GM04504 (cell line): ENCODE measurements at places on chromosomes 7 and 10.
A peak's percentile ranks its signal among the peaks of the same experiment; 100 is the strongest.

DNA sequence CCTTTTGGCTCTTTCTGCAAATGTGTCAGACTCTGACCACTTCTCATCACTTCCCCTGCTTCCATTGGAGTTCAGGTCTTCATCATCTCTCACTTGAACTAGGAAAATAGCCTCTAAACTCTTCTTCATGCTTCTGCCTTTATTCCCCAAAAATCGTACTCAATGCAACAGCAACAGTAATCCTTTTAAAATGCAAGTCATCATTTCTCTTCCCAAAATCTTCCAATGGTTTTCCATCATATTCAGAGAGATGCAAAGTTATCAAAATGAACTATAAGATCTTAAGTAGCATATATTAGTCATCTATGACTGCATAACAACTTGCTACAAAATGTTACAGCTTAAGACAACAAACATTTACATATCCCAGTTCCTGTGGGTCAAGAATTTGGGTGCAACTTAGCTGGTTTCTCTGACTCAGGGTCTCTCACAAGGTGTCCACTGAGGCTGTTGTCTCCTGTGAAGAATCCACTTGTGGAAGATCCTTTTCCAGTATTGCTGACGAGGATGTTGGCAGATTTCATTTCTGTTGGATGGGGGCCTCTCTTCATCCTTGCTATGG, 31.0 kb upstream of the ETV1 start:
- no peak for DNase-seq

- no peak for DNase-seq
Measured at GRCh38 chr7:93558705-93559614, 15.6 kb downstream of the CALCR start.

DNA sequence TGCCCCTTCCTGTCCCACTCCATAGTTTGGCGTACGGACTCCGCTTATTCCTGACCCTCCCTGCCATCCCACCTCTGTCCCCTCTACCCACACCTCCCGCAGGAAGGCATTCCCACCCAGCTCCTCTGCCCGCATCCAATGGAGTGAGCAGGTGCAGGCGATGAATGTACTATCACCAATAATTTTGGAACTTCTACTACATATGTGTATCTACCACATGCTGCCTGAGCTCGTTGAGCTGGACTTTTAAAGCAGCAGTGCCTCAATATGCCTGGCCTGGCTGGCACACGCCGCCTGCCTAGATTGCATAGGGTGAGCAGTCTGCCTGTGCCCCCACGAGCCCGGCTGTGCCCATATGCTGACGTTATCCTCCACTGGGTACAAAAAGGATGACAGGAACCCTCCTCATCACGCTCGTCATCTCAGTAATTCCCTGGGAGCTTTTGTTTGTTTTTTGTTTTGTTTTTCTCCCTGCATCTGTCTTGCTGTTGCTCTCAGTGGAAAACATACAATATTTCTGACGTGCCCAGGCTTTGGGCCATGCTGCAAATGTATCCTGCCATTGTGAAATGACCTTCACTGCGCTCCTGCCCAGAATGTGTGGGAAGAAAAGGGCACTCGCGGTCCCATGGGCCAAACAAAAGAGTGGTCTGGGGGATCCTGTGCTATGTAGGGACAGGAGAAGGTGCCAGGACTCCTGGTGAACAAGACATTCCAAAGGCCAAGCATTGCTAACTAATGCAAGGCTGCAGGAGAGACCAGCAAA, 302.8 kb downstream of the PTPRN2 start:
- DNase-seq, result no peak

DNA sequence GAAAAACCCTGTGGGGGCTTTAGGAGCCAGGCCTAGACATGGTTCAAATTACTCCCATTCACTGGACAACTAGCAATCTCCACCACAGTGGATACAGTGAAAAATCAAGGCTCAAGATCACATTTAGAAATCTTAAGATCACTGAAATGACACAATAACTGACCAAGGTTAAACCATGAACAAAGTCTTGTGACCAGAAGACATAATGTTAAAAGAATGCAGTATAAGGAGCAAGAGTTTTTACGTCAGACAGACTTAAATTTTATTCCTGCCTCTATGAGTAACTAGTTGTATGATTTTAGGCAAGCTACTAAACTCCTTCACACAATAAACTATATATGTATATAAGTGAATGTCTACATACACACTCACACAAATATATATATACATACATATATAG, 68.5 kb downstream of the MICU1 start:
- peak; percentile 12 for DNase-seq

DNA sequence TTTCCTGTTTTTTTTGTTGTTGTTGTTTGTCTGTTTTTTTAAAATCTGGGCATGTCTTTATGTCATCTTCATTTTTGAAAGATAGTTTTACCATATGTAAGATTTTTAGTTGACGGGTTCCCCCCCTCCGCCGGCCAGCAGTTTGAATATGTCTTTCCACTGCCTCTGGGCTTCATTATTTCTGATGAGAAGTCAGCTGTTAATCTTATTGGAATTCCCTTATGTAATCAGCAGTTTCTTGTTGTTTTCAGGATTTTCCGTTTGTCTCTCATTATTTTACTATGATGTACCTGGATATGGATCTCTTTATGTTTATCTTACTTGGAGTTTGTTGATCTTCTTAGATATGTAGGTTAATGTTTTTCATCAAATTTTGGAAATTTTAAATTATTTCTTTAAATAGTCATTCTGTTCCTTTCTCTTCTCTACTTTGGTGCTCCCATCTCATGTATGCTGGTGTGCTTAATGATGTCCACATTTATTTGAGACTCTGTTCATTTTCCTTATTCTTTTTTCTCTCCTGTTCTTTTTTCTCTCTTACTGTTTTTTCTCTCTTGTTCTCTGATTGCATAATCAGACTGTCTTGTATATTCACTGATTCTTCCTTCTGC, 9.7 kb downstream of the EXOC6 start:
- DNase-seq, result no peak

- no peak for DNase-seq
Measured at GRCh38 chr7:24914465-24914859, 65.5 kb downstream of the OSBPL3 start.

DNA sequence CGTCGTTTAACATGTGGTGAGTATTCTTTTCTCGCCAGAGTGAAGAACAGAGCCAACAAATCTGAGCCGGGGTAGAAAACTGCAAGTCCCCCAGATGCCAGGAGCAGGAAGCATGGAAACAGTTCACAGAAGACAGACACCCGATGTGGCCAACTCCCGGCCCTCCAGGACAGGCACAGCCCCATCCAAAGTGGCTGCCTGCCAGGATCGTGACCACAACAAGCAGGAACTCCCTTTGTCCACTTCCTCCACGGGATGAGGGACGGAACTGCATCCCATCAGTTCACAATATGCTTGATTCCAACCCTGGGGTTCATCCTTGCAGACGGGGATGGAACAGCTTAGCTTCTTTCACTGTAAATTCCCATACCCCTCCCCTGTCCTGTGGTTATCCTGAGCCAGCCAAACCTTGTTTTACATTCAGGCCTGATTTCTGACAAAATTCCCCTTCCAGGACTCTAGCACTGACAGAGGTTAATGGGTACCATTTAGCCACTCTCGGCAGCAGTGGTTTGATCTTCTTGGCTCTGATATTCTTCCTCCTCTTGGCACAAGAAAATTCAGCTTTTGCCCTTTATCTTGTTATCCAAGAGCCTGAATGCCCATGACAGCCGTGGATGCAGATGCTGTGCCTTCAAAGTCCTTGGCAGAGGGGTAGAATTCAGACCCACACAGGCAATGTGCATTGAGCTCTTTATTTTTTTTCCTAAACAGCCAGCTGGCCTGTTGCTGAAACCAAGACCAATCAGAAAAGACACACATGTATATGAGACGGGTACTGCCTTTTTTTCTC, 105.5 kb upstream of the FAM204A start:
- DNase-seq, result peak; percentile 40

DNA sequence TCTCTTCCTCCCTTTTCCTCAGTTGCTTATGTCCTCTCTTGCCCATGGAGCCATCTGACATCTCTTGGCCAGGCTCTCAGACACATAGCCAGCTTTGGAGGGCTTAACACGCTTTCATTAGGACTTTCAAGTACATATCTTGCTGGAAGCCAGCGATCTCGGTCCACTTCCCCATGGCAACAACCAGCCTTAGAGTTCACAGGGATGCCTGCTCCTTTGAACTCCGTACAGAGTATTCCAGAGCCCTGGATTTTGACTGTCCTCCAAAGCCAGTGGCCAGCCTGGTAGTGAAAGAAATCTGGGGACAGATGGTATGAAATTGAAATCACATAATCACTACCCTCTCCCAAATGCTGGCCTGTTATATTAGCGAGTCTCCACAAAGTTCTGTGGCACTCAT, 370.5 kb upstream of the NPVF start:
- DNase-seq, result no peak

DNA sequence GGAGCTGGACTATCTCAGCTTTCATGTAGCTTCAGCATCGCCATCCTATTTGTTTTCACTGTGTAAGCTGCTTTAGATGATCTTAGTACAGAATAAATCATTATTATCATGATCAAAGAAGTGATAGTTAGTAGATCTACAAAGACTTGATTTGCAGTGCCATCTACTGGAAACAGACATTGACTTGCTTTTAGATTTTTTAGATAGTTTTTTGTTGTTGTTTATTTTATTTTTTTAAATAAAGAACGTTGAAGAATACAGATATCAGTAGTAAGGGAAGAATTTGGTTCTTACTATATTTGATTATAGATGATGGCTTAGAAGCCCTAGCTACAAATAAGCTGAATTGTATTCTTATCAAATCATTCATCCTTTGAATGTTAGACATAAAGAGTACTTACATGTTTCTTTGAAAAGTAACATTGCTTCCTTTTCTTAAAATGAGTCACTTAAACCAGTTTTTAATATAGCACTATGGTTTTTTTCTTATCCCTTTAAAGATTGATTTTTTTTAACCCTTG, 6.3 kb upstream of the SFMBT2 start:
- DNase-seq, result no peak

DNA sequence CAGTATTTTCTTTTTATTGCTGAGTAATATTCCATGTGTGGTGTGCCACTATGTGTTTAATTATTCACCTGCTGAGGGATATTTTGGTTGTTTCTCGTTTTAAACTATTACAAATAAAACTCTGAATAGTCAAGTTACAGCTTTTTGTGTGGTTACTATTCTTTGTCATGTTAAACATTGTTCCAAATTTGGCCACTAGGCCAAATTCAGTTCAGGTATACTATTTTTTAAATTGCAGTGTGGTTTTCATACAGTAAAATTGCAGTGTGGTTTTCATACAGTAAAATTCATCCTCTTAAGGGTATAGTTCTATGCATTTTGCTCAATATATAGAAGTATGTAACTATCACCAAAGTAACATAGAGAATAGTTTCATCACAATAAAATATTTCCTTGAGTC, 97.4 kb upstream of the FAM3C start:
- DNase-seq, result no peak

GRCh38 chr10:132713421-132714095, 72.4 kb downstream of the NKX6-2 start:
- no peak for DNase-seq

- DNase-seq, result no peak
Measured at GRCh38 chr10:4568731-4569130, 257.3 kb upstream of the AKR1E2 start.

DNA sequence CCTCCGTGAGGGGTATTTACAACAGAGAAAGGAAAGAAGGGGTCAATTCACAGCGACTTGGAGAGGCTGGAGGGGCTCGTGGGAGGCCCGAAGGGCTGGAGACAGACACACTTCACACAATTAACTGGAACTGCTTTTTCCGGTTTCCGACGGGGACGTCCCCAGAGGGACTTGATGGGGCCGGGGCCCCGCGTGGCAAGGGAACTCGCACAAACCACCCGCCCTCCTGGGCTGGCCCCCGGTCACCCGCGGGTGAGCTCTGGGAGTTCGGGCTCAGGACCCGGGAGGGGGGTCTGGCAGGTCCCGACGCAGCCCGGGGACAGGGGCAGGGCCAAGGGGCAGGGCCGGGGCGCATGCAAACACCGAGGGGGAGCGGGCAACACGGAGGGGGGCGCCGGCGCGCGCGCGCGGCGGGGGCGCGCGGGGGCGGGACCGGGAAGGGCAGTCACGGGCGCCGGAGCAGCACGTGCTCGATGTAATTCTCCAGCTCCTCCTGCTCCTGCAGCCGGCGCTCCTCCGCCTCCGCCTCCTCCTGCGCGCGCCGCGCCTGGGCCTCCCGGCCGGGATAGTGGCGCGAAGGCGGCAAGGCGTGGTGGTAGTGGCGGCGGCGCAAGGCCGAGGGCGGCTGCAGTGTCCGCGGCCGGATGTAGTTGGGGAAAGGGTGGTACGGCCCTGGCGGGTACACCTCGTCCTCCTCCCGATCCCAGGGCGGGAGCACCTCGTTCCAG, 2.7 kb downstream of the VGF start:
- no peak for DNase-seq

DNA sequence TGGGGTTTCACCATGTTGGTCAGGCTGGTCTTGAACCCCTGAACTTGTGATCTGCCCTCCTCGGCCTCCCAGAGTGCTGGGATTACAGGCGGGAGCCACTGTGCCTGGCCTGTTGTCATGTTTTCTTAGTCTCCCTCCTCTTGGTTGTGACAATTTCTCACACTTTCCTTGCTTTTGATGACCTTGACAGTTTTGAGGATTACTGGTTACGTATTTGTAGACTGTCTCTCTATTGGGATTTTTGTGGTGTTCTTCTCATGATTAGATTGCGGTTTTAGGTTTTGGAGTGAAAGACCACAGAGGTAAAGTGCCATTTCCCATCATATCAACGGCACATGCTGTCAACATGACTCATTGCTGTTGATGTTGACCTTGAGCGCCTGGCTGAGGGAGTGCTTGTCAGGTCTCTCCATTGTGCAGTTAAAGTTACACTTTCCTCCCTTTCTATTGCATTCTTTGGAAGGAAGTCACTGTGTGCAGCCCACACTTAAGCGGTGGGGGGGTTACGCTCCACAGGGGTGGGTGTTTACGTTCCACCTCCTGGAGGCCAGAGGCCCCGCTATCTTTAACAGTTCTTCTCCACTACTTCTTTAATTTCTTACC, 10.8 kb downstream of the NEURL1 start:
- no peak for DNase-seq

- DNase-seq, result no peak
Measured at GRCh38 chr10:79932307-79932706, 16.6 kb downstream of the SFTPD start.

DNA sequence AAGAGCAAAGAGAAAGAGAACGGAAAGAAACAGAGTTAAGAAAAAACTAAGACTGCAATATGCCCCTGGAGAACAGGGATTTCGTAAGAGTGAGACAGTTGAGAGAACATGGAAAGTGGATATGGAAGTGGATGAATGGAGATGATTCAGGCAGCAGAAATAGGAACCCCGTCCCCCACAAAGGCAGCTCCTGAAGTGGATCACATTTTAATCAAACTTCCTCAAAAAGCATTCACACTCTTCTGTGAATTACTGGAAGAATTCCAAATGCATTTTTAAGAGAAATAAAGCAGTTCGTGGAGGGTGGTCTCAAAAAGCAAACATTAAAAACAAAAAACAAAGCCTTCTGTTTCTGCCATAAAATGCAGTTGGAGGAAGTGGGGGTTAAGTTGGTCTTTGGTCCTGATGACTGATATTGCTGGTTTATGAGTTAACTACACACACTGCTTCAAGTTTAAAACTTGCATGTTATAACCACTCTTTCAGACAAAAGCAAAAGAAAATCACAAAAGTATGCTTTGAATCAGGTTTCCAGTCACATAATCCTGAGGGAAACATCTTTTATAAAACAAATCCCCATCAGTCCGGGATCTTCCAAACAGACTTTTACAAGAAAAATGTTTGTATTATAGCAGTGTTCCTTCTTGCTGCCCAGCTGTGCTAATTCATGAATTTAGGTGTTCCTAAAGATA, 214.3 kb downstream of the FANK1 start:
- no peak for DNase-seq
